ENCODE measurements at places on chromosomes 2 and 18. TPM values are rescaled to one million over a fixed set of nuclear protein-coding genes. Genes with fewer than 3 reads are reported as not detected.
A peak's percentile ranks its signal among the peaks of the same experiment; 100 is the strongest.

DNA sequence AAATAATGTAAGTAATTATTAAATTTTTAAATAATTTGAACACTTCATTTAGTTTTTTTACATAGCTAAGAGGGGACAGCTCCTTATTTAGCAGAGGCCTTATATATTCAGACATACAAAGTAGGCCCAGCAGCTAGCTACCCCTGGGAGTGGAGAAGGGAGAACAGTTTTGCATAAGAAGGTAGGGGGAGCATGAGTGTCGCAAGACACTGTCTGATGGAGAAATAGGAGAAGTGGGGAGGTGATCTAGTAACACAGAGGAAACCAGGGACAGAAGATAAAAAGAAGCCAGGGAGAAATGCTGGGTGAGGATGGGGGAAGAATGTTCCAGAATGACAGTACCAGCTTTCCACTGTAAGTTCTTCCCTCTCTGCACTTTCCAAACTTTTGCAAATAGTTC is 16.0 kb upstream of the RGPD4 start:
- no peak overlapping the region for H3K4me3 ChIP-seq
- H3K4me1 ChIP-seq, result no peaks in the 10 kb centered on the region
- no peak overlapping the region for H3K27ac ChIP-seq

DNA sequence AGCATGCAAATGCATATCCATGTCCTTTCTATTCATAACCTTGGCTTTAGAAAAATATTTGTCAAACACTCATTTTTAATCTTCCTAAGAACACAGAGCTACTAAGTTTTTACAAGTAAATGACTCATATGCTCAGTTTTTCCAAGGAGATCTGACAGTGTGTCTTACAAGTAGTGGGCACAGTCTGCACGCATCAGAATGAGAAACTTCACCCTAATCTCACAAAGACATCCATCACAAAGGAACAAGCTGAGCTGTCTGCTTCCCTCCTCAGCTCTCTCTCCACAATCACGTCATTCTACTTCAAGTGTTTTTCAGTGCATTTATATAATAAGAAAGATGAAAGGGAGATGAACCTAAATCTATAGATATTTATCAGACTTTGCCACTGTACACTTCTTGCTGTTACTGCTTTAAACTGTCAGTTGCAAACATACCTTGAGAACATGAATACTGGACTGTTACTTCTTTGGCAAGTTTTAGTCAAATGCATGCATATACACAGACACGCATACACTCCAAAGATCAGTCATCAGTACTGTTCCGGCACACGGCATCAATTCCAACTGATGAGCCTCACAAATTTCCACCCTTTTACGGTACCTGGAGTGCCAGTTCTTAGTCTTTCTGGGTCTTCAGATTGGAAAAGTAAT is 75.7 kb downstream of the RBMS1 start:
- no peak for DNase-seq
- H3K36me3 ChIP-seq, result no peaks in the 10 kb centered on the region
- no peaks in the 10 kb centered on the region for H3K27me3 ChIP-seq
- no peak overlapping the region for H3K27ac ChIP-seq

- H3K4me1 ChIP-seq, result peaks cover 26% of the 10 kb centered on the region
- no peak for DNase-seq
- H3K27me3 ChIP-seq, result no peaks in the 10 kb centered on the region
- peaks cover 37% of the 10 kb centered on the region for H3K36me3 ChIP-seq
- peak overlapping the region; percentile 63 for H3K4me3 ChIP-seq
Observed at GRCh38 chr2:182717416-182717815, 1.4 kb downstream of the DNAJC10 start.

DNA sequence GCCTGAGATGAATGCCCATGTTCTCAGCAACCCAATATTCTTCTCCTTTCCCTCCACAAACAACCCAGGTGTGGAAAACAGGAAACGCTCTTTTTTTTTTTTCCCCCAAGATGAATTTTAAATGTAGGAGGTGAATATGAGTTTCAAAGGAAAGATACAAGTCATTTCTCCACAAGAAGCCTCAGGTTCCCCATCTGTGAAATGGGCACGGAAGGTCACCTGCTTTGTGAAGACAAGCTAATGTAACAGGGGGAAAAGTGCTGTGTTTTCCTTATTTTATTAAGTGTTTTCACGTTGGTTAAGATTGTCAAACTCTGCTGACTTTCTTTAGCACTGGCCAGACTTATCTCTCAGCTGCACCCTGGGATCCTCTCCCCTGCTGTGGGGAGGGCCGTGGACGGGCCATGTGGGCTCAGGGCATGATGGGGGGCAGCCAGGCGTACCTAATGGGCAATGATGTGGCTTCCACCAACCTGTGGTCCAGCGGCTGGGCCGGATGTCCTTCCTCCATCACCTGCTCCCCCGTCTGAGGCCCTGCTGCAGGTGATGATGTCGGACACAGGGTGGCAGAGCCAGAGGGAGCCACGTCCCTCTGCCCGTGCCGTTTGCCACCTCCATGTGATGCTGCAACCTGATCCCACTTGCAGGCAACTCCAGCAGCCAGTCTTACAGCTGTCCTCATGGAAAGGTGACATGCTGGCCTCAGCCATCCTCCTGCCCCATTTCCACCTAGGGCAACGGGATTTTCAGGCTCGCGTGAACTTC is 130.0 kb upstream of the PXDN start:
- DNase-seq, result no peak
- no peaks in the 10 kb centered on the region for H3K36me3 ChIP-seq
- no peak overlapping the region for H3K27ac ChIP-seq
- no peaks in the 10 kb centered on the region for H3K4me1 ChIP-seq
- H3K4me3 ChIP-seq, result no peak overlapping the region

DNA sequence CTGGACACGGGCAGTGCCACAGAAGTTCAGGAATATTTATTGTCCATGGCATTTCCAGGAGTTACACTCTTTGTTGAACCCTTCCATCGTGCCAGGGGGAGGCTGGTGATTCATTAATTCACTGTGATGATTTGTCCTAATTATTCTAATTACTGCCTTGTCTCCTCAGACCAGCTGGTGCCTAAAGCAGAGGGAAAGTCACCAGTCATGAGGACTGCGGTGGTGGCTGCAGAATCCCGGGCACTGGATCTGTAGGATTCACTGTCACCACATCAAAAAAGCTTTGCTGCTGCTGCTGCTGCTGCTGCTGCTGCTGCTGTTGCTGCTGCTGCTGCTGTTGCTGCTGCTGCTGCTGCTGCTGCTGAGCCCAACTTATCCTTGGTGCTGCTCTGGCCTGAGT is 908.2 kb downstream of the TSN start:
- no peak for DNase-seq
- no peak overlapping the region for H3K4me3 ChIP-seq
- H3K27me3 ChIP-seq, result peaks cover 38% of the 10 kb centered on the region
- H3K27ac ChIP-seq, result no peak overlapping the region
- H3K36me3 ChIP-seq, result no peaks in the 10 kb centered on the region
- H3K4me1 ChIP-seq, result no peaks in the 10 kb centered on the region

- H3K27me3 ChIP-seq, result no peaks in the 10 kb centered on the region
- H3K27ac ChIP-seq, result no peak overlapping the region
- no peaks in the 10 kb centered on the region for H3K4me1 ChIP-seq
- no peak for DNase-seq
- H3K36me3 ChIP-seq, result no peaks in the 10 kb centered on the region
Observed at GRCh38 chr2:85733121-85733960, 20.4 kb upstream of the ATOH8 start.

NFATC1 gene
- 2.9 TPM for total RNA-seq

Measured in PC-9 (cell line).